ENCODE measurements at places on chromosomes 4 and X.

- H3K4me1 ChIP-seq: peaks cover 26% of the 10 kb centered on the region
- peaks cover 13% of the 10 kb centered on the region for H3K27me3 ChIP-seq
- no peaks in the 10 kb centered on the region for H3K36me3 ChIP-seq
- no peak overlapping the region for H3K4me3 ChIP-seq
Measured at GRCh38 chr4:109998867-109999584, 86.3 kb downstream of the EGF start.

GRCh38 chr4:25767877-25768725 lies 94.7 kb downstream of the SEL1L3 start:
- peaks cover 48% of the 10 kb centered on the region for H3K36me3 ChIP-seq
- H3K4me3 ChIP-seq: no peak overlapping the region
- H3K4me1 ChIP-seq: no peaks in the 10 kb centered on the region
- H3K27me3 ChIP-seq: no peaks in the 10 kb centered on the region

DNA sequence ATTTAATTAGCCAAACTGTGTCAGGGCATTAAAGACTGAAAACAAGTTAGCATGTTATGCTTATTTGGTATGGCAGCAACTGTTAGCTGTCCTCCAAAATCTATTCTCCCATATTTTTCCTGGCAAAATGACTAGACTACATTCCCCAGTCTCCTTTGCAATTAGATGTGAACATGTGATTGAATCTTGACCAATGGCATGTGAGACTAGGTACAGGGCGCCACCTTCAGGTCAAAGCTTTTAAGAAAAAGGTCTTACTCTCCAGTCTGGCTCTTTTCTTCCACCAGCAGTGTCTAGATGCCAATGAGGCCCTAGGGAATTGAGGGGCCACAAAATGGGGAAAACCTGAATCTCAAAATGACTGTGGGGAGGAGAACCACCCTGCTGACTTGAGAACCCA lies 408.2 kb downstream of the SMARCA1 start:
- peak; percentile 16 for DNase-seq
- H3K27me3 ChIP-seq: no peaks in the 10 kb centered on the region

- H3K4me1 ChIP-seq: peaks cover 4% of the 10 kb centered on the region
- no peak overlapping the region for H3K27ac ChIP-seq
- H3K36me3 ChIP-seq: peaks cover 48% of the 10 kb centered on the region
- no peaks in the 10 kb centered on the region for H3K27me3 ChIP-seq
- no peak overlapping the region for H3K4me3 ChIP-seq
Measured at GRCh38 chr4:103105558-103106356, 6.1 kb upstream of the BDH2 start.

GRCh38 chrX:80751456-80751855 lies 58.2 kb downstream of the BRWD3 start:
- DNase-seq: no peak
- H3K4me3 ChIP-seq: no peak overlapping the region
- no peak overlapping the region for H3K27ac ChIP-seq
- H3K36me3 ChIP-seq: peaks cover 24% of the 10 kb centered on the region

GRCh38 chr4:10075158-10075863 lies 41.3 kb downstream of the WDR1 start:
- no peaks in the 10 kb centered on the region for H3K4me1 ChIP-seq
- no peak overlapping the region for H3K4me3 ChIP-seq
- peaks cover 79% of the 10 kb centered on the region for H3K36me3 ChIP-seq
- no peak for DNase-seq
